Activated CD4-positive, alpha-beta T cell treated with anti-CD3 and anti-CD28 coated beads, Interleukin-2, amount 10 ng/mL, durations not matched to agents 7 days and 5 days (primary cell): ENCODE measurements at places on chromosomes 7 and 10. TPM values are rescaled to one million over a fixed set of nuclear protein-coding genes. Genes with fewer than 3 reads are reported as not detected.

The SFXN2 gene
- 23.6 TPM for total RNA-seq

The TRAPPC14 gene
- 54.6 TPM for total RNA-seq

The AVPI1 gene
- 0.58 TPM for total RNA-seq

The CRTAC1 gene
- total RNA-seq, result not detected

The AS3MT gene
- 0.60 TPM for total RNA-seq

The CREB5 gene
- total RNA-seq, result not detected

The PROSER2 gene
- 0.31 TPM for total RNA-seq

The LIPF gene
- not detected for total RNA-seq

The CYP26C1 gene
- 0.07 TPM for total RNA-seq

The REEP3 gene
- 20.0 TPM for total RNA-seq

The MBL2 gene
- total RNA-seq, result not detected

The CTAGE6 gene
- 0.42 TPM for total RNA-seq

The GPR146 gene
- total RNA-seq, result 13.3 TPM

The NME8 gene
- total RNA-seq, result not detected

The VGF gene
- total RNA-seq, result 0.22 TPM

The NPC1L1 gene
- total RNA-seq, result not detected

The NRP1 gene
- 0.40 TPM for total RNA-seq
